Spinal cord (tissue), 10 donors: ENCODE measurements at places on chromosomes 11 and 22. TPM values are rescaled to one million over a fixed set of nuclear protein-coding genes. Genes with fewer than 3 reads are reported as not detected.

DNA sequence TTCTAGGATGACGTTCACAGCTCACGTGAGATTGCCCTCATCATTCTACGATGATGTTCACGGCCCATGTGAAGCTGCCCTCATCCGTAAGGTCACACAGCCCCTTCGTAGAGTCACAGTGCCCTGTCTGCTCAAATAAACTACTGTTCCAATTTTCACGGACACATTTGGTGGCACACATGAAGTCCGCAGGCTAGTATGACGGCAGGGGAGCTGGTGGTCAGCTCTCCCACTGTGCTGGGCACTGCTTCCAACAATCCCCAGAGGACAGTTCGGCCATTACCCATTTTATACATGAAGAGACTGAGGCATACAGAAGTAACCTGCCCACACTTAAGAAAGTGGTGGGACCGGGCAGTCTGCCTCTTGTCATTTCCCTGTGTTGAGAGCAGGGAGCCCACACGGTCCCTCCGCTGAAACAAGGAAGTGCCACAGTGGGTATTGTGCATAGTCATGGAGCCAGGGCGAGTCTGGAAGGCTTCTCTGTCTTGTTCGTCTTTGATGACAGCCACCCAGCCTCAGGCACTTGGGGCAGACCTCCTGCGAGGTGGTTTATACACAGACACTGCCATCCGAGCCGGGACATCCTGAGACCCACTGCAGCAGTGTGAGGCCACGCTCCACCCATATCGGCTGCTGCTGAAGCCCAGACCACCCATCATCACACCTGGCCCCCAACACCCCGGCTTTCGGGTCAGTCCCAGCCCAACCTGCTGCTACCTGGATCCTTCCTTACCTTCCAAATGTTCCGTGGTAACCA lies 114.3 kb downstream of the PHF21B start:
- H3K27ac ChIP-seq: no peak overlapping the region
- H3K36me3 ChIP-seq: peaks cover 54% of the 10 kb centered on the region
- H3K4me3 ChIP-seq: no peak overlapping the region
- H3K4me1 ChIP-seq: no peaks in the 10 kb centered on the region
- no peak for DNase-seq
- H3K27me3 ChIP-seq: no peaks in the 10 kb centered on the region

DNA sequence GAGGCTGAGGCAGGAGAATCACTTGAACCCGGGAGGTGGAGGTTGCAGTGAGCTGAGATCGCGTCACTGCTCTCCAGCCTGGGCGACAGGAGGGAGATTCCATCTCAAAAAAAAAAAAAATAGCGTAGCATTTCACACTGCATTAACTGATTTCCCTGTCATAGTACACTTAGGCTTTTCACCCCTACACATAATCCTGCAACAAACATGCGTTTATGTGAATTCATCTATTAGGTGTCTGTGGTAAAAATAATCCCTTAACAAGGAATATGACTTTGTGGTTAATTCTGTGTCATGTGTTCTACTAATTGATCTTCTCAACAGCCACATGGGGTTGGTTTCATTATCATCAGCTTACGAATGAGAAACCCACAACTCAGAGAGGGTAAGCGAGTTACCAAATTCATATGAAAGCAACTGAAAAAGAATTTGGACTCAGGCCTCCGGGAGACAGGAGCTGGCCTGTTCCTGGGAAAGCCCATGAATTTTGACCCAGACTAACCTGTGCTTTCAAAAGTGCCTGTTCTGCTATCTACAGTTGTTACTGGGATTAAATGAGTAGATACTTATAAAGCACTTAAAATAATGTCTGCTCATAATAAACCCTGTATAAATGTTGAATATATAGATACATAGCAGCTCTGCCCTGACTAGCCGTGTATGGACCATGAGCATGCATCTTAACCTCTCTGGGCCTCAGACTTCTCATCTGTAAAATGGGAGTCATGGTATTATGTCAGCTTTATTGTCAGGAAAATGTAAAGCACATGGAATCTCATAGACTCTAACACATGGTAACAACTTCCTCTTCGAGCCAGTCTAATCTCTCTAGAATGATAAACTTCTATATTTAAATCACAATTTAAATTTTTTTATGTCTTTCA lies 36.6 kb downstream of the KCNJ1 start:
- no peaks in the 10 kb centered on the region for H3K4me1 ChIP-seq
- H3K27me3 ChIP-seq: peaks cover 5% of the 10 kb centered on the region
- no peak overlapping the region for H3K27ac ChIP-seq
- no peaks in the 10 kb centered on the region for H3K36me3 ChIP-seq
- DNase-seq: no peak

- DNase-seq: no peak
- H3K4me3 ChIP-seq: no peak overlapping the region
- H3K27me3 ChIP-seq: no peaks in the 10 kb centered on the region
- no peaks in the 10 kb centered on the region for H3K36me3 ChIP-seq
- H3K27ac ChIP-seq: no peak overlapping the region
- peaks cover 7% of the 10 kb centered on the region for H3K4me1 ChIP-seq
Observed at GRCh38 chr11:73507086-73507485, 90.8 kb downstream of the FAM168A start.

GRCh38 chr22:20869234-20869633 lies 10.4 kb downstream of the SNAP29 start:
- H3K4me1 ChIP-seq: peaks cover 3% of the 10 kb centered on the region
- H3K27ac ChIP-seq: no peak overlapping the region
- H3K36me3 ChIP-seq: peaks cover 43% of the 10 kb centered on the region
- DNase-seq: no peak

GRCh38 chr11:132631989-132632388 lies 900.3 kb downstream of the OPCML start:
- no peak overlapping the region for H3K4me3 ChIP-seq
- no peaks in the 10 kb centered on the region for H3K4me1 ChIP-seq
- H3K27ac ChIP-seq: no peak overlapping the region

GRCh38 chr22:47607486-47607885 lies 845.0 kb downstream of the TBC1D22A start:
- DNase-seq: no peak
- H3K27ac ChIP-seq: no peak overlapping the region
- H3K4me1 ChIP-seq: peaks cover 13% of the 10 kb centered on the region
- H3K36me3 ChIP-seq: no peaks in the 10 kb centered on the region

- no peak for DNase-seq
- peaks cover 23% of the 10 kb centered on the region for H3K4me1 ChIP-seq
- no peak overlapping the region for H3K4me3 ChIP-seq
Observed at GRCh38 chr22:31120642-31121041, 2.1 kb upstream of the INPP5J start.

GRCh38 chr22:41075946-41076345 lies 16.4 kb upstream of the EP300 start:
- no peaks in the 10 kb centered on the region for H3K36me3 ChIP-seq
- no peaks in the 10 kb centered on the region for H3K27me3 ChIP-seq
- H3K27ac ChIP-seq: no peak overlapping the region
- H3K4me1 ChIP-seq: no peaks in the 10 kb centered on the region
- no peak for DNase-seq

DNA sequence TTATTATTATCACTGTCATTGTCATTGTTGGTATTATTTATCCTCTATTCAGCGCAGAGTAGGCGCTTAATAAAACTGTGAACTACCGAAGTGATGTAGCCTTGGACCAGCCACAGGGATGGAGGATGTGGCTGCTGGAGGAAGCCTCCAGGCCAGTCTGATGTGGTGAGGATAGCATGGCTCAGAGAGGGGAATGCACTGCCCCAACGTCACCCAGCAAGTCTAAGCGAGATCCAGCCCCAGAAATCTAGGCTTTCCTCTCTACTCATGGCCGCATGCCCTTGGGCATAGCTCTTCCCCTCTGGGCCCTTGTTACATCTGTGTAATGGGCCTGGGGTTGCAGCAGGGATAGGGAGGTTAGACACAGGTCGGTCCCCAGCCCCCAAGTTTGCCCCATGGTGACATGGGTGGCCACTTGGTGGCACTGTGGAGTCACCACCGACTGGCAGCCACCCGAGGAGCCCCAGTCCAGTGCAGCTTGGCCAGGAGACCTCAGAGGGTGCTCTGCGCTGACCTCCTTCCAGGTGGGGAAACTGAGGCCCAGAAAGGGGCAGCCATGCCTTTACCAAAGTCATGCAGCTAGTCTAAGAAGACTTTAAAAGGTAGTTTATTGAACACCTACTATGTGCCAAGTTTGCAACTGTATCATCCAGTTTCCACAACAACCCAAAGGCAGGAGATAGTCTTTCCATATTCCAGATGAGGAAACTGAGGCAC lies 395.7 kb downstream of the MN1 start:
- no peaks in the 10 kb centered on the region for H3K27me3 ChIP-seq
- no peak for DNase-seq
- no peak overlapping the region for H3K27ac ChIP-seq
- no peaks in the 10 kb centered on the region for H3K36me3 ChIP-seq
- peaks cover 6% of the 10 kb centered on the region for H3K4me1 ChIP-seq
- no peak overlapping the region for H3K4me3 ChIP-seq

DNA sequence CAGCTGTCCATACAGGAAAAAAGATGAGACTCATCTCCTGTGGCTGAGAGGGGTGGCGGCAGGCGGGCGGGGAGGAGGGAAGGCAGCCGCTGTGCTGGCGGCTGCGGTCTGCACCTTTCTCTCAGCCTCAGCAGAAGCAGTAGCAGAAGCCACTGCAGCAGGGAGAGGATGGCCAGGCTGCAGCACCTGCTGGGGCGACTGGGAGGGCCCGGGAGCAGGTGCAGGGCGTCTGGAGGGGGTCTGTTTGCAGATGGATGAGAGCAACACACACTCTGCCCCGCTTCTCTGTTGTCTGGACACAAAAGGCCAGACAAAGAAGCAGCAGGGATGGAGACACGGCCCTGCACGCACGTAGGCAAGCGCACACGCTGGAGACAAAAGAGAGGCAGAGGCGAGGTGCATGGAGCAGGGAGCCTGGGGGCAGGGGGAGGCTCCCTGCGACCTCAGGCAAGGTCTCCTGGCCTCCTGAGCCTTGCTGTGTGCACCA lies 9.3 kb upstream of the MIAT start:
- H3K27ac ChIP-seq: no peak overlapping the region
- peaks cover 9% of the 10 kb centered on the region for H3K27me3 ChIP-seq
- no peaks in the 10 kb centered on the region for H3K36me3 ChIP-seq
- H3K4me1 ChIP-seq: peaks cover 31% of the 10 kb centered on the region
- H3K4me3 ChIP-seq: no peak overlapping the region

- H3K4me3 ChIP-seq: no peak overlapping the region
- no peaks in the 10 kb centered on the region for H3K27me3 ChIP-seq
- peaks cover 17% of the 10 kb centered on the region for H3K4me1 ChIP-seq
- H3K36me3 ChIP-seq: peaks cover 9% of the 10 kb centered on the region
Observed at GRCh38 chr11:9065607-9066432, 25.6 kb downstream of the SCUBE2 start.

- H3K36me3 ChIP-seq: no peaks in the 10 kb centered on the region
- H3K27ac ChIP-seq: no peak overlapping the region
Observed at GRCh38 chr11:69437876-69438205, 43.6 kb upstream of the LINC01488 start.

GRCh38 chr22:19819911-19820879 lies 34.5 kb downstream of the GNB1L start:
- no peak for DNase-seq
- peaks cover 37% of the 10 kb centered on the region for H3K36me3 ChIP-seq
- peaks cover 16% of the 10 kb centered on the region for H3K4me1 ChIP-seq
- no peak overlapping the region for H3K27ac ChIP-seq

OOSP3 gene
- polyA plus RNA-seq: not detected

UBQLNL gene
- 0.33 TPM for polyA plus RNA-seq

ZNF202 gene
- polyA plus RNA-seq: 15.0 TPM

WNT7B gene
- polyA plus RNA-seq: 24.9 TPM

KRTAP5-9 gene
- 0.38 TPM for polyA plus RNA-seq

PDGFD gene
- polyA plus RNA-seq: 10.0 TPM

TRIM6 gene
- 1.7 TPM for polyA plus RNA-seq

LRP5 gene
- polyA plus RNA-seq: 32.4 TPM
